NCI-H2107 (cell line): ENCODE measurements at places on chromosomes 16 and 17.

GRCh38 chr17:55283256-55283965 is 18.7 kb downstream of the HLF start:
- DNase-seq: no peak

GRCh38 chr16:28103516-28104170 is 40.1 kb upstream of the GSG1L start:
- DNase-seq: no peak

GRCh38 chr16:86753399-86753798 is 175.1 kb downstream of the FOXL1 start:
- DNase-seq: no peak

DNA sequence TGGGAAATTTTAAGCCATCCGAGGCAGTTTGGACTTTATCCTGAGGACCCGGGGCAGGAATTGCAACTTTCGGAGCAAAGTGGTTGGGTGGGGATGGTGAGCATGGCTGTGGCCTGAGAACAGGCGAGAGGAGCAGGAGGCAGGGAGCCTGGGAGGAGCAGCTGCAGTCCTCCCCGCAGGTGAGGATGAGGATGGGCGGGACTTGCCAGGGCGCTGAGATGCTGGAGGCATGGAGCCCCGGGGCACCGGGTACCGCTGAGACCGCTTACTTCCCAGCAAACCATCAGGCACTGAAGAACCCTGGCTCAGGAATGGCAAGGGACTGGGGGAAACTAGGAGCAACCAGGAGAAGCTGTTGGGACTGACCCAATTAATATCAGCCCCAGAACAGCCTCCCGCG is 210.8 kb downstream of the GSG1L start:
- no peak for DNase-seq

- no peak for DNase-seq
These were observed 69.8 kb downstream of the NXN start for GRCh38 chr17:909642-910323.

- no peak for DNase-seq
These were observed 108.5 kb downstream of the NLK start for GRCh38 chr17:28151001-28151400.

- no peak for DNase-seq
These were observed 182.4 kb downstream of the RAB11FIP4 start for GRCh38 chr17:31573861-31574260.

DNA sequence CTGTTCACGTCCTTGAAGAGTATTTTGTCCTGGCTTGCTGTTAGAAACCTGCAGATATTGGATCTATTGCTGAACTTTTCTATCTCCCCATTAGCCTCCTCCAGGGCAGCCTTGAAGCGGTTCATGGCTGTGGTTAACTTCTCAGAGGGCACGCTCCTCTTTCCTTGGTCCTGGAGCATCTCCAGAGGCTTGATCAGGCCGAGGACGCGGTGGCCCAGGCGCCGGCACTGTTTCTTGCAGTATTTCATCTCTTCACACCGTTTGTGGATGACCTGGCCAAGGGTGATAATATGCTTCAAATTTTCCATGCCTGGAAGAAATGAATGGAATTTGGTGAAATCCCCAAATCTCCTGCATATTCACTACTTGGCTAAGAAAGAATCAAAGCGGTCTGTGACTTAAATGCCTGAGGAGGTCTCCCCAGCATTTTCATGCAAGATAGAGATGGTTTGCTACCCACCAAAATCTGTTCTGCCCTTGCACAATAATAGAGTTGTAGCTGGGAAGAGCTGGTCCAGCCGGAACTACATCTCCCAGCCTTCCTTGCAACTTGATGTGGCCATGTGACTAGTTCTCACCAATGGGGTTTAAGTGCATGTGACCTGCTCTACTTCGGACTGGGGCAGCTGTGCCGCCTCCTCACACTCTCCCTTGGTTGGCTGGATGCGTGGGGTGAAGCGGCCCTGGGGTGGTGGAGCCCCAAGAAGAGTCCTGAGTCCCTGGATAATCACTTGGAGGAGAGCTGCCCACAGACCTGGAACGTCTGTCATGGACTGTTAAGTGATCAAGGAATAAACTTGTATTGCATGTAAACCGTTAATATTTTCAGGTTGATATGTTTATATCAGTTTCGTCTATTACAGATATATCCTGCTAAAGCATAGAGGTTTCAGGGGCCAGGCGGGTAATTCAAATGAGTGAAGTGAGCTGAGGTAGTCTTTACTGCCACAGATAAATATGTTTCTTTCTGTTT is 4.9 kb downstream of the MLKL start:
- peak; percentile 5 for DNase-seq

- DNase-seq: no peak
These were observed 646 bp downstream of the RABEP1 start for GRCh38 chr17:5282642-5283217.

DNA sequence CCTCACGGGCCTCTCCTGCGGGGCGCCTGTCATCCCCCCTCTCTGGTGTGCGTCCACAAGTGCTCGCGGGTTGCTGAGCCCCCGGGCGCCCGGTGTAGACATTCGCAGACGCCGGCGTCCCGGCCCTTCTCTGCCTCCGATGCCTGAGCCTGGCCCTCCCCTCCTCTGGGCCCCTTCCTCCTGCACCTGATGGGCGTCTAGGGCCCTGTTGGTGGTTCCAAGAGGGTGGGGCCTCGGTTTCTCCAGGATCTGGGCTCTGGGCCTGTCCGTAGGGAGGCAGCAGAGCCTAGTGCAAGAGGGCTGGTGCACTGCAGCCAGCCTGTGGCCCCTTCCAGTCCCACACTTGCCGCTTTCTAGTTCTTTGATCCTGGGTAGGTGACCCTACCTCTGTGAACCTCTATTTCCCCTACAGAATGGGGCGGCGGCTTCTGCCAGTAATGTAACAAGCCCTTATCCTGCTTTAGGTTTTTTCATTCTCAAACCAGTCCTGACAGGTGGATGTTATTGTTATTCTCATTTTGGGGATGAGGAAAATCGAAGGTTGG is 623 bp downstream of the E4F1 start:
- no peak for DNase-seq

- DNase-seq: no peak
These were observed 36.0 kb downstream of the CHD9 start for GRCh38 chr16:53090591-53091411.

GRCh38 chr17:14301279-14302090 is 604 bp downstream of the HS3ST3B1 start:
- no peak for DNase-seq

GRCh38 chr17:50190603-50191358 is 10.7 kb downstream of the COL1A1 start:
- DNase-seq: no peak

GRCh38 chr16:5918567-5919130 is 821.1 kb upstream of the EEF2KMT start:
- no peak for DNase-seq

DNA sequence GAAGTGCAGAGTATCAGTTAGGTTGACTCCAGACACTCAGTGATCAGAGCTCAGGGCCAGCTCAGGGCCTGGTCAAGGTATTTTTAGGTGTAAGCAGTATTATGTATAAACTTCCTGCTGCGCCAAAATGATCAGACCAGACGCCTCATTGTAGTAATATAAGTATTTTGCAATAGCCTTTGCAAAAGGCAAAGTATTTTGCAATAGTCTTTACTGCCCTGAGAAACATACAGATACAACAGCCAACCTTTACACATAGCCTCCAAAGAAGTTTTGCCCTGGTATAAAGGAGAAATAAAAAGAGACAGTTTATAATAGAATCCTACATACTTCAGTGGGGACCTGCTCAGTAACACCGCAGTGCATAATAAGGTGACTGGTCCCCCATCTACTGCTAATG is 333.0 kb upstream of the EEF2KMT start:
- DNase-seq: no peak

- no peak for DNase-seq
These were observed 74.6 kb downstream of the KSR1 start for GRCh38 chr17:27530764-27531391.

GRCh38 chr17:63832455-63832854 is 5.0 kb upstream of the FTSJ3 start:
- no peak for DNase-seq

DNA sequence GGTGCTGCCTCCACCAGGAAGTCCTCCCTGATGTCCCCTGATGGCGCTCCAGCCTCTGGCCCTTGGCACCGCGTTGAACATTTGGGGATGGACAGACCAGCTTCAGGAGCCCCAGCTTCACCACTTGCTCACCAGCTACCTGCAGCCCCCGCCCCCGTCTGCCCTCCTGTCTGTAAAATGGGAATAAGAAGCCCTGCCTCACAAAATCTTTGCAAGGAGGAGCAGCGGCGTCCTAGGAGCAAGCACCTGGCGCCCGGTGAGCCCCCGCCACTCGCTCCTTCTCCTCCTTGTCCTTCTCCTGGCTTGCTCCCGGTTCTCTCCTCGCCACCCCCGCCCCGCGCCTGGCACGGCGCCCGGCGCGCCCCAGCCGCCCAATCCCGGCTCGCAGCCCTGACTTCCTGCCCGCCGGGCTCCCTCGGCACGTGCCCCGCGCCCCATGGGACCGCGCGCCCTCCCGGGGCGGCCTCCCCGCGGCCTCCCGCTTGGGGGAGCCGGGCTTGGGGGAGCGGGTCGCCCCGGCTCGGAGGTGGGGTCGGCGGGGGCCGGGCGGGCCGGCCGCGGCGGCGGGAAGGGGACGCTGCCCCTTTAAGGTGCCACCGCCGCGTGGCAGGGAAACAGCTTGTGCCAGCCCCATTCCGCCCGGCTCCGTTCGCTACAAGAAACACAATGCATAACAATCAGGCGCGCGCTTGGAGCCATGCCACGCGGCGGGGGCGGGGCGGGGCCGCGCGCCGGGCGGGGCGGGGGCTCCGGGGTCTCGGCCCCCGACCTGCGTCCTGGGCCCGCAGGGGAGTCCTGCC is 9.1 kb upstream of the PPP1R1B start:
- DNase-seq: peak; percentile 73

DNA sequence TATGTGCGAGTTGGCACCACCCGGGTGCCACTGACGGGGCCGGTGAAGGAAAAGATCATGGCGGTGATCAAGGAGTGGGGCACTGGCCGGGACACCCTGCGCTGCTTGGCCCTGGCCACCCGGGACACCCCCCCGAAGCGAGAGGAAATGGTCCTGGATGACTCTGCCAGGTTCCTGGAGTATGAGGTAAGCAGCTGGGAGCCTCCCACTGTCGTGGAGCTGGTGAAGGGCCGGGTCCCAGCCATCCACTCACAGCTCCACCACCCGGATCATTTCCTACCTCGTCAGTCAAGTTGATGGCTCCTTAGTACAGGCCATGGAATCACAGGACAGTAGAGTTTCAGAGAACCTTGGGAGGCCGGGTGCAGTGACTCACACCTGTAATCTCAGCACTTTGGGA is 20.0 kb downstream of the ATP2A1 start:
- DNase-seq: no peak

GRCh38 chr16:69056421-69056820 is 49.0 kb upstream of the HAS3 start:
- no peak for DNase-seq

GRCh38 chr16:83949724-83950001 is 3.4 kb upstream of the OSGIN1 start:
- no peak for DNase-seq

GRCh38 chr16:69132424-69133252 is at the start of the genes CHTF8 and UTP4:
CHTF8 (minus strand) TSS chr16:69132588; CDS start chr16:69121458, 11,130 bp downstream.
UTP4 (plus strand) TSS chr16:69132649; CDS start chr16:69133460, 811 bp downstream.
- DNase-seq: peak; percentile 87

DNA sequence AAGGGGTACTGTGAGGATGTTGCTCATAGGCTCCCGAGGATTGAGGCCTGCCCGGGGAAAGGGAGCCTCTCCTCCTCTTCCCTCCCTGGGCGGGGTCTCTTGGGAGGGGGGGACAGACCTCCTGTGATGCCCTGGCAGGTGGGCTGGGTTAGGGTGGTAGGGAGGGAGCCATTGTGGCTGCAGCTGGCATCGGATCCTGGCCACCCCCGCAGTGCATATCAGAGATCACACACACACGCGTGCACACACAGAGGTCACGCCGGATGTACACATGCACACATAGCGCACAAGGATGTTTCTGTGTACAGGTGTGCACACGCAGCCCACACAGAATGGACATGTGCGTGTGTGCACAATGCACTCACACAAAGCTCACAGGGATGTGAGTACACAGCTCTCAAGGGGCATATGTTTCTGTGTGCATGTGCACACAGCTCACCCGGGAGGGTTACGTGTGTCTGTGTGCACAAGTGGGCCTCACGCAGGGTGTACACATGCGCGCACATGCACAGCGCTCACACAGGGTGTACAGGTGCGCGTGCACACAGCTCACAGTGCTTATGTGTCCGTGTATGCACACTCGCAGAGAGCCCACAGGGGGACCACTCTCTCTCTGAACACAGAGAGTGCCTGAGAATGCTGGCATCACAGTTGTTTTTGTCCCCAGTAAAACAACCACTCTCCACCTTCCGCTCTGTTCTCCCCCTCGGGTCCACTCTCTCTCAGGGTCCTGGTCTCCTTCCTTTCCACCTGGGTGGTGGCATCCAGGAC is 2.4 kb downstream of the GJD3 start:
- no peak for DNase-seq

DNA sequence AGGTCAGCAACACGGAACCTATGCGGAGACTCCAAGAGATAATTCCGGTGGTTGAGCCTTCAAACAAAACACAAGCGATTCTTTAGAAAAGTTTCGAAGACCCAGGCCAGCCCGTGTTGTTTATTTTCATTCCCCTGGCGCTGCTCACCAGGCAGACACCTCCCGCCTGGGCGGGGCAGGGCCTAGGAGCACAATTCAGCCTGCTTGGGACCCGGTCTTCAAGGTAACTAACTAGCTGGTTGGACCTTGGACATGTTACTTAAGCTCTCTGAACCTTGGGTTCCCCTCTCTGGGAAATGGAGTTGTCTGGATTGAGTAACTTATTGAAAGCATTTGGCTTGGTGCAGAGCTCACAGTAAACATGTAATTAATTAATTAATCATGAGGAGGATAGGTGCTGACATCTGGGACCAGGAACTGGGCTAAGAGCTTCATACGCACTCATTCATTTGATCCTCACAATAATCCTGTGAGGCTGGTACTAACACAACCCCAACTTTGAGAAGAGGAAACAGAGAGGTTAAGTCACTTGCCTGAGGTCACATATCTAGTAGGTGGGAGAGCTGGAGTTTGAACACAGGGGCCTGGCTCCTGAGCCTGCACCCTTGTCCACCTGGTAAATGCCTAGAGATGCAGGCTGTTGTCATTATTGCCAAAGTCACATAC is 125.3 kb upstream of the SMURF2 start:
- no peak for DNase-seq

GRCh38 chr16:81713796-81714195 is 65.3 kb upstream of the PLCG2 start:
- DNase-seq: no peak

GRCh38 chr17:8412089-8412488 is 14.5 kb upstream of the RNF222 start:
- no peak for DNase-seq

- DNase-seq: peak; percentile 31
These were observed at the start of gene GLIS2 for GRCh38 chr16:4315186-4316107. GLIS2 (plus strand) TSS chr16:4316067; CDS start chr16:4332281, 16,214 bp downstream.

DNA sequence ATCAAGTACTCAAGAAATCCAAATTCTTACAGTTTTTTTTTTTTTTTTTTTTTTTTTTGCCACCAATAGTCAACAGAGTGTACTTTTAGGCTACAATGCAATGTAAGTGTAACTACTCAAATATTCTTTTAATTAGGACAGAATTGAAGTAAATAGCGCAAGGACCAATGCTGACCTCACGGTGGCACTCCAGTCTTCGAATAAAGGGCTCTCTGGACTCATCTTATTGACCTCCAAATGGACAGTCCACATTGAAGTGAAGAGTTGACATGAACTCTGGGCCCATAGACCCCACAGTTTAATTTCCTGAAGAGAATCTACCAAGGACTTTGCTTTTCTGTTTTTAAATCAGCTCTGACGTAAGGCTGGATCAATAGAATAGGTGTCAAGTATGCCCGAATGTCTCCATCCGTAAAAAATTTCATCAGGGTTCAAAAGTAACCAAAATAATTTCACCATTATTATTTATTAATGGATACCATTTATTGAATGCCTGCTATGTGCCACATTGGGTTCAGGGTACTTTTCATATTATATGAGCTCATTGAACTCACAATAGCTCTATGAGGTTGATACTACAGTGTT is 7.3 kb upstream of the DDX52 start:
- no peak for DNase-seq
